Transverse colon (tissue), 4 donors: ENCODE measurements at places on chromosomes 11 and 22. TPM values are rescaled to one million over a fixed set of nuclear protein-coding genes. Genes with fewer than 3 reads are reported as not detected.

DNA sequence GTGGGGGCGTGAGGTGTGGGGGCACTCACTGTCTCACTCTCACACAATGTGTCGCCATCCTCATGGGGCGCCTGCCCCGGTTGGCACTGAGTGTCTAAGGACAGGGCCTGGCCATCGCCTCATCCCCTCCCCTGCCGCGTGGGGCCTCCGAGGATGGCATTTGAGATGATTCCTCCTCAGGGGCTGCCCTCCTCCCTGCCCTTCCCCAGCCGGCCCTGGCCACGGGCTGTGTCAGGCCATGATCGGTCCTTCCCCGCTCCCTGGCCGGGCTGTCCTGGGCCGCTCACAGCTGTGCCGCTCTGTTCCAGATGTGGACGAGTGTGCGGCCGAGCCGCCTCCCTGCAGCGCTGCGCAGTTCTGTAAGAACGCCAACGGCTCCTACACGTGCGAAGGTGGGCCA is 4.5 kb downstream of the CRELD2 start:
- no peak for DNase-seq

DNA sequence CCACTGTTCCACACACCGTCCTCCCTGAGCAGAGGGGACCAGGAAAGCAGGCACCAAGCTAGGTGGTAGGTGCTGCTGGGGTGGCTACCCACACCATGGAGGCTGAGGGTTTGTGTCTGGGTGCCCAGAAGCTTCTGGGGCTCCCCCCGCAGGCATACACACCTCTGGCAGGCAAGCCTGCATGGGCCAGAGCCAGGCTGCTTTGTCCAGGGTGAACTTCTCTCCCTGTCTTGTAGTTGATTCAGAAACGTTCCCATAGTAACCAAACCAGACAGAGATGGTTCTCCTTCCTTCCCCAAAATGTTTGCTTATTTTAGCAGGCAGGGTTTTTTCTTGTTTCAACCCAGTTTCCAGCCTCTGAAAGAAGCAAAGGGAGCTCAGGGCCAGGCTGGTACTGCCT is 40.9 kb upstream of the SUSD2 start:
- no peak for DNase-seq

DNA sequence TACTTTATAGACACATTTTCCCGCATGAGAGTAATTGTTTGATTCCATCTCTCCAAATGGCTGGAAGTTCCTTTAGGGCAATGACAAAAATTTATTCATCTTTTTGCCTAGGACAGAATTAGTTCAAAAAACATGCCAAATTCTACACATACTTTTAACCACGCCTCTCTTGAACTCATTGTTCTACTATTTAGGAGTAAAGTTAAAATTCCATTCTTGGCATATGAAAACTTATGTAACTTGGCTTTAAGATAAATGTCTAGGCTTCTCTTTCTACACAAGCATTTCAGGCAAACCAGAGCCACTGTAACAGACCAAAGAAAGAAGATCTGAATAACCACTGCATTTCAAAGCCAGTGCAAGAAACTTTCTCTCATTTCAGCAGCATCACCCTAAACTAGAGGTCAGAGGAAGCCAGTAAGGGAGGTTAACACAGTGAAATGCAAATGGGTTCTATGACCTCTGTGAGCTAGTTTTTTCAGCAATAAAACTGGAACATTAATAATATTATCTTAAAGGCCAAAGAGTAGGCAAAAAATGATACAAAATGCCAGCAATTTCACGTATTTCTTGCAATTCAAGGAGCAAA is 73.0 kb downstream of the RSF1 start:
- DNase-seq = no peak

- DNase-seq = no peak
Observed at GRCh38 chr22:35977136-35977535, 51.5 kb downstream of the RBFOX2 start.

GRCh38 chr11:443542-444199 is 1.9 kb upstream of the ANO9 start:
- DNase-seq = no peak

DNA sequence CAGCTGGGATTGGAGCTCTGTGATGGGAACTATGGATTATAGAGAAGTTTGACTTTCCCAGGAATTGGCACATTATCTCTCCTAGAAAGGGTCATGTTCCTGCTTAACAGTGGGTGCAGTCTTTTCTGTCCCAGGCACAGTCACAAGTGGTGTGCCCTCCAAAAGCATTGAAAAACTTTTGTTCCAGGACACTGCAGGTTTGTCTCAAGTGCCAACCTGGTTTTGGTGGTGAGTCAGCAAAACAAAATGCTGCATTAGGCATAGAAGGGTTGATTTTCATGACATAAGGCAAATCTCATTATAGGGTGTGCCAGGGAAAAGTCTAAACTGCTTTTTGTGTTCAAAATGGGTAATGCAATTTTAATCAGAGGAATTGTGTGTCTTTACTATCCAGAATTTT is 4.9 kb downstream of the HTATIP2 start:
- no peak for DNase-seq

DNA sequence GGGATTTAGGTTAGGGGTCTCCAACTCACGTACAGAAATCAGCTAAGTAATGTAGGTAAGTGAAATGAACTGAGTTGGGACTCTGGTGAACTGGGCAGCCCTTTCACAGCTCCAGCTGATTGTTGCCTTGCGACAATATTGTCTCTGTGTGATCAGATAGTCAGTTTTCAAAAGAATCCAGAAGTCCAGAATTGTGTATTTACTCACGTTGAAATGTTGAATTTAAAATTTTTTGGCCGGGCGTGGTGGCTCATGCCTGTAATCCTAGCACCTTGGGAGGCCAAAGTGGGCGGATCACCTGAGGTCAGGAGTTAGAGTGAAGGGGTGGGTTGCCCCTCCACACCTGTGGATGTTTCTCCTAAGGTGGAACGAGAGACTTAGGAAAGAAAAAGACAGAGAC is 18.8 kb upstream of the WDR74 start:
- DNase-seq = no peak

DNA sequence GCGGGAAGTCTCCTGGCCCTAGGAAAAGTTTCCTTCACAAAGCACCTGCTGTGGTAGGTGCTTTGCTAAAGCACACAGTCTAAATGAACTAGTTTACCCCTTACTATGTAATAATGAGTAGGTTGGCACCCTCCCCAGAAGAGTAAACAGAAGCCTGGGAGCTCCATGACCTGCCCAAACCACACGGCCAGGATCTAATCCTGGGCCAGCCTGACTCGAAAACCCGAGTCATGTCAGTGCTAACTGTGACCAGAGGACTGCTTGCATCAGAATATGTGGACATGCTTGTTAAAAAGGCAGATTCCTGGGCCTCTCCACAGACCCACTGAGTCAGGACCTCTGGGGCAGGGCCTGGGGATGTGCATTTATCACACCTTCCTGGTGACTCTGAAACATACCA is 67.7 kb downstream of the PANX1 start:
- DNase-seq = no peak

GRCh38 chr11:17974246-17974645 is 38.6 kb downstream of the SERGEF start:
- no peak for DNase-seq

DNA sequence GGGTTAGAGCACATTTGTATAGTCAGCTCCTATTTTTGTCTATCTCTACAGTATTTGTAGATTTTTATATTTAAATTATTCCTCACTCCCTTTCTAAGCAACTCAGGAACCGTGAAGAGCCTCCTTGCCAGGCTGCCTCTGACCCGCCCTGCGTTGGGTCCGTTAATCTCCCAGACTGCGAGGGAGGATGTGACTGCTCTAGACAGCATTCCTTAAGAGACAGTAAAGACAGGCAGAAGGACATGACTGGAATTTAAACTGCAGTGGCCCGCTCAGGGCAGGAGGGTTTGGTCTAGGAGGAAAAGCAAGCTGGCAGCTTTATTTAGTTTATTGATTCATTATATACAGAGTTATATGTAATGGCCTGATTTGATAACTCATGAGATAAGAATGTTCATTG is 413.7 kb downstream of the TMEM135 start:
- no peak for DNase-seq

Gene INS
- total RNA-seq = not detected

Gene PHOX2A
- total RNA-seq = 0.60 TPM

Gene RIMBP3C
- not detected for total RNA-seq

Gene EIF3F
- 196 TPM for total RNA-seq

Gene AMOTL1
- total RNA-seq = 14.3 TPM
